Motor neuron (in vitro differentiated cells): ENCODE measurements at places on chromosomes 1 and 21. TPM values are rescaled to one million over a fixed set of nuclear protein-coding genes. Genes with fewer than 3 reads are reported as not detected.

DNA sequence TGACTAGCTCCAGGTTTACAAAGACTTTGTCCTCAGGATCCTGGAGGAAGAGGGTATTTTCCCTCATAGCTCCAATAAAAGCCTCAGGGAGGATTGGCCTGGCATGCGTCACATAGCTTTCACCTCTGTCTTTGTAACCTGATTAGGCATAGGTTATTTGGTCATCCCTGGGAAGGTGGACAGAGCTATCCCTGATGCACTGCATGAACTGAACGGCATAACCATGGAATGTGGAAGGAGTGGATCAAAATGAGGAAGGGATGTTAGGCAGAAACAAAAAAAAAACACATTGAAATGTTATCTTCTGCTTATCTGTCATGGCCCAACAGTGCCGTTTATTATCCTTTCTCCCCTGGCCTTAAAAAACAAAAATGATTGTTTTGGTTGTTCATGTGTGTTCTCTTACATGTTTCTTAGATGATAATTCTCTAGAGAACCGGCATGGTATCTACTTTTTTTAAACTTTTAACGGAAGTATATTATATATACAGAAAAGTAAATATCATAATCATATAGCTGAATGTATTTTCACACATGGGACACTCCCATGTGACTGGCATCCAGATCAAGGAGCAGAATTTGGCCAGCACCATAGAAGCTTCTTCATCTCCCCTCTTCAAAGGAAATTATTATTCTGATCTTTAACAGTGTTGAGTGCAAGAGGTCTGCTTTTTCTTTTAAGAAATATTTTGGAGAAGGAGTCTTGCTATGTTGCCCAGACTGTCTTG, 85.3 kb downstream of the RPS6KC1 start:
- no peak for ATAC-seq

Gene CA6
- total RNA-seq, result not detected in 2 replicates

Gene SYF2
- total RNA-seq, result 86.1 and 87.0 TPM in 2 replicates

Gene OLIG1
- total RNA-seq, result 2.1 and 2.4 TPM in 2 replicates
